ENCODE measurements at places on chromosomes 6 and 20.

GRCh38 chr20:45950330-45950646 is 15.8 kb downstream of the PCIF1 start:
- no peak for DNase-seq

GRCh38 chr20:40753472-40753871 is 64.4 kb upstream of the MAFB start:
- no peak for DNase-seq

DNA sequence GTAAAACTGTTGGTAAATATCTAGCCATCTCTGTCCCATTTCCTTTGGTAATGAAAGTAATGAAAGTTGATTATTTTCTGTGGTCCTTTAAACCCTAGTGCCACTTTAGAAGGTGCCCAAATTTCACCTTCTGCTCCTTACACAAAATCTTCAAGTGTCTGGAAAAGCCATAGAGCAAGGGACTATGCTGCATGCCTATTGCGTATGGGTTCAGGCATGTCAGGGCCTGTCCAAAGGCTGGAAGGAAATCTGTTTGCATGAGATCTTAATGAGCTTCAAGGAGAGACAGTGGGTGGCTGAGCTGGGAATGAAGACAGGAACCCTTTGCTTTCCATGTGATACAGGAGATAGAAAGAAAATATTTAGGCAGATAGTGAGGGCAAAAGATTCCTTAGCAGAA is 66.6 kb upstream of the CCN6 start:
- no peak for DNase-seq

- peak; percentile 27 for DNase-seq
These were observed 56.1 kb upstream of the B3GAT2 start for GRCh38 chr6:71012866-71013469.

DNA sequence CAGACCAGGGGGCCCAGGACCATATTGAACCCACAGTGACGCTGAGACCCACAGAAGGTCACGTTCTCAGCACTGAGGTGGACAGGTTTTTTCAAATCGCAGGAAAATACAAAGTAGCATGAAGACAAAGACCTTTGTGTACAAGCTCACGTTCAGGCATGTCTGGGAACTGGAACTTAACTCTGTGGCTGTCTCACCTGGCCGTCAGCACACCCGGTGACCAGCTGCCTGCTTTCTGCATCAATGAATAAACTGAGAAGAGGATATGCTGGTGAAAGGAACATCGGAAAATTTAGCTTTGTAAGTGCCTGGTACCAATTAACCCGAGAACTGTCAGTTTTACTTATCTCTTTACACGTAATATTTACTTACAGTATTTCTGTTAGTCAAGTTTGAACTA is 36.5 kb downstream of the WDR27 start:
- DNase-seq: no peak

Measured in stimulated activated CD4-positive, alpha-beta T cell treated with anti-CD3 and anti-CD28 coated beads, Interleukin-4, amount 100 ng/mL, for 24 hours (primary cell).